Activated CD8-positive, alpha-beta memory T cell treated with anti-CD3 and anti-CD28 coated beads for 24 hours (primary cell): ENCODE measurements at places on chromosomes 4 and X.

- no peak for DNase-seq
Measured at GRCh38 chr4:153413842-153414241, 52.3 kb upstream of the TMEM131L start.

DNA sequence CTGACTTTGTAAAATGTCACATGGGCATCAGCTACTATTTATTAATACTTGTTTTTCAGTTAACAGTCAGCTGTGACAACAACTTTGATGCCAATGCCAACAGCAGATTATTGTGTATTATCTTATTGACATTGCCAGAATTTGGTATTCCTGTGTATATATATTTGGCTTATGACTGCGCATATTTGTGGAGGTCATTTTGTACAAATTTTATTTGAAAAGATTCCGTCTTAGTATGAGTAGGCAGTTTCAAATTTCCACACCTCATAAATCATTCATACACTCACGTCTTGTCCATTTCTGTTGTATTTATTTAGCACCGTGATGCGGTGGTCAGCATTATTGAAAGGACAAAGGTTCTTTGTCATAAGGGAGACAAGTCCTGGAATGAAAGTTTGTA, 558.2 kb upstream of the NDST4 start:
- no peak for DNase-seq

GRCh38 chr4:57184378-57185029, 74.3 kb upstream of the IGFBP7 start:
- no peak for DNase-seq

DNA sequence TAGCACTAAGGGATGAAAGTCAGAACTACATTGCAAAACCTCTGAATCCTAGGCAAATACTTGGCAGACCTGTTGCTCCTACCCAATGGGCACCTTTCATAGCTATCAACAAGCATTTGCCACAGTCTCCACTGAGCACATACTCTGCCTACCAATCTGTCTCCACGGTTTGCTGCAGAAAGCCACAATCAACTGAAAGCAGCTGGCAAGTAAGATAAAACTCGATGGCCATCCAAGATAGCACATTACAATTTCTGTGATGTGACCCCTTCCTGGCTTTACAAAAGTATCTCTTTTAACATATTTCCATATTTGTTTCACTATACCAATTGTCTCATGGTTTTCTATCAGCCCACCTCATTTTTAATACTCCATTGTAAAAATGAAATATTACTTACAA, 1060.5 kb upstream of the INTU start:
- no peak for DNase-seq

- no peak for DNase-seq
Measured at GRCh38 chrX:135649029-135649428, 64.4 kb upstream of the CT45A1 start.

DNA sequence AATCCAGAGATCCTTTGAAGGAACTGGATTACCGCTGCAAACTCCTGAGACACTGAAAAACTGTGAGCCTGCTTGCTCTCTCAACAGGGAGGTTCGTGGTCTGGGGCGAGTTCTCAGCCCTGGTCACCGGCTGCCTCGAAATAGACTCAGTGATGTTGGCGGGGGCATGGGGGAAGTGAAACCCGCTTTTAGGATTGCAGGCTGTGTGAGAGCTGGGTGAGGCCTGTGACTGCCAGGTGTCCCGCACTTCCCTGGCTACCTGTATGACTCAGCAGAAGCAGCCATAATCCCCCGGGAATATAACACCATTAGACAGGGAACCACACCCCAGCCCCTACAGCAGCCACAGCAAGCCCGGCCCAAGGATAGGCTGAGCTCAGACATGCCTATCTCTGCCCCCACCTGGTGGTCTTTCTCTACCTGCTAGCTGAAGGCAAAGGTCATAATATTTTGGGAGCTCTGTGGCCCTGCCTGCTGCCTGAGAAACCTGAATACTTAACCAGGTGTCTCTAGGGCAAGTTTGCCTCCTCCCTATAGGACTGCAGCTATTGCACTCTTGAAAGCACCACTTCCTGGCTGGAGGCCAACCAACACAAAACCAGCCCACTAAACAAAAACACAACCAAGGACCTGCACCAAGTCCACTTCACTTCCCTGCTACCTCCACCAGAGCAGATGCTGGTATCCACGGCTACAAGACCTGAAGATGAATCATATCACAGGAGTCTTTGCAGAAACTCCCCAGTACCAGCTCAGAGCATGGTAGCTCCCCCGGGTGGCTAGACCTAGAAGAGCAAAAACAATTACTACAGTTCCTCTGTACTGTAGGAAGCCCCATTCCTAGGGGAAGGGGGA, 202.0 kb downstream of the RRAGB start:
- DNase-seq, result no peak
